Fibroblast of villous mesenchyme (primary cell): ENCODE measurements at places on chromosomes 6 and 20. TPM values are rescaled to one million over a fixed set of nuclear protein-coding genes. Genes with fewer than 3 reads are reported as not detected.

NEDD9 gene
- total RNA-seq = 27.1 and 29.8 TPM in 2 replicates

NRSN2 gene
- total RNA-seq = 53.5 and 73.1 TPM in 2 replicates

PRDM13 gene
- not detected in 2 replicates for total RNA-seq

DPPA5 gene
- not detected in 2 replicates for total RNA-seq

KCNK5 gene
- not detected in 2 replicates for total RNA-seq

TMEM170B gene
- total RNA-seq = 2.3 and 2.6 TPM in 2 replicates

SLC22A16 gene
- total RNA-seq = not detected in 2 replicates

OGFR gene
- 30.3 and 33.7 TPM in 2 replicates for total RNA-seq

STMN3 gene
- total RNA-seq = 5.6 and 10.6 TPM in 2 replicates

TSHZ2 gene
- 2.3 and 2.6 TPM in 2 replicates for total RNA-seq

RGS17 gene
- total RNA-seq = 1.3 and 2.9 TPM in 2 replicates

- peak; percentile 96 for DNase-seq
Measured at GRCh38 chr6:39882531-39882899, 51.7 kb downstream of the MOCS1 start.

GRCh38 chr6:17865798-17866725 is 121.4 kb downstream of the KIF13A start:
- DNase-seq = peak; percentile 89

GRCh38 chr6:62393608-62394007 is 107.6 kb upstream of the KHDRBS2 start:
- no peak for DNase-seq

DNA sequence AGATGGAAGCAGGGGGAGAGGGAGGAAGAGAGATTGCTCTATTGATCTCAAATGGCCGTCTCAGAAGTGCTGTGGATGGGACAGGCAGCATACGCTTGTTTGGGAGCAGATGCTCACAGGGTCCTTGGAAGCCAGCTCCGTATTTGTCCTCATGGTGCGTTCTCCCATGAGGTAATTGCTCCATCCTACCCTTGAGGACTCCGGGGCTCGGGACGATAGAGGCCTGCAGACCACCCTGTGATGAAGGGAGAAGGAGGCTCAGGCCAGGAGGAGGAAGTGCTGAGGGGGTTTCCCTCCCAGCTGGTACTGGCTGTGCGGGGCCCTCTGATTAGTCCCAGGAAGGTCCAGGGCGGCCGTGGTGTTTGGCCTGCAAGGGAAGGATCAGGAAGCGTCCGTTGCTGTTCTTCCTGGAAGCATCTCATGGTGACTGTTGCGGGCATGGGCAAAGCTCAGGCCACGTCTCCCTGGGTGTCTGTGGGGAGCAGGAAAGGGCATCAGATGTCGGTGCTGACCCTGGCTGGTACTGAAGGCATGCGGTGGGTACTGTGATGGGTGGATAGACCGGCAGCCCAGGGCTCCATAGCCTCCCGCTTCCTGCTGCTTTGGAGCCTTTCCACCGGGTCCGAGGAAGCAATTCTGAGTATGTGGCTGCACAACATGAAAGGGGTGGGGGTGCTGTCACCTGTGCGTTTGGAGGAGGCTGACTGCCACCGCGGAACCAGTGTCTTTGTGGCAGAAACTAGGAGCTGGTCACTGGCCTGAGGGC is 158.3 kb downstream of the SYCP2 start:
- DNase-seq = no peak

GRCh38 chr6:139248911-139249310 is 42.9 kb downstream of the TXLNB start:
- no peak for DNase-seq

GRCh38 chr6:35945650-35946025 is 24.7 kb upstream of the SRPK1 start:
- no peak for DNase-seq

DNA sequence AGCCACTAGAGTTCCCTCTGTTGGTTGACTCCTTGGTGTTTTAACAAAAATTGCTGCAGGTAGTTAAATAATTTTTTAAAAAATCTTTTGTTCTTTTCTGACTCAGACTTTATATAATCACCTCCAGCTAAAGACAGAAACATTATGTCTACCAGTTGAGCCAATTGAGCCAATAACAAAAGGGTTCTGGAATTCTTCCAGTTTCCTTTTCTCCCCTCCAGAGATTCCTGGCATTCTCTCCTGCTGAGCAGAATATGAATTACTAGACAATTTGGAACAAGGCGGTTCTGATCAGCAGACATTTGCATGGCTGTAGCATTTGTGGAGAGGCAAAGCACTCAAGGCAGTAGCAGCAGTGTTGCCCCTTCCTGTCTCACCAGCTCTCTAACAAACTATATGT is 144.0 kb upstream of the SLC35B3 start:
- DNase-seq = no peak

GRCh38 chr6:44471271-44471981 is 83.9 kb downstream of the CDC5L start:
- no peak for DNase-seq

GRCh38 chr20:3092611-3093379 is 8.3 kb upstream of the AVP start:
- no peak for DNase-seq

DNA sequence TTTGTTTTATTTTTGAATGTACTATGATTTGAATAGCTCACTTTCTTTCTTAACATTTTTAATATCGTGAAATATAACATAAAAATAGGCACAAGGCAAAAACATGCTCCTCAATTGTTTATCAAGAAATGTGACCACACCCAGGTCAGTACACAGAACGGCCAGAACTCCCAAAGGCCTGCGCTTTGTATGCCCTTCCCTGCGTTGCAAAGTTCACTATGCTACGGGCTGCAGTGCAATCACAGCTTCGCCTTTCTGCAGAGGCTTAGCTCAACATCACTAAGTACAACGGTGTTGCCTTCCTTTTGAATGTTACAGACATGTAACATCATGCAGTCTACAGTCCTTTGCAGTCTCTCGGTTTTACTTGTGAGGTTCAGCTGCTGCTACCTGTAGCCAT is 333.4 kb downstream of the THBS2 start:
- no peak for DNase-seq

DNA sequence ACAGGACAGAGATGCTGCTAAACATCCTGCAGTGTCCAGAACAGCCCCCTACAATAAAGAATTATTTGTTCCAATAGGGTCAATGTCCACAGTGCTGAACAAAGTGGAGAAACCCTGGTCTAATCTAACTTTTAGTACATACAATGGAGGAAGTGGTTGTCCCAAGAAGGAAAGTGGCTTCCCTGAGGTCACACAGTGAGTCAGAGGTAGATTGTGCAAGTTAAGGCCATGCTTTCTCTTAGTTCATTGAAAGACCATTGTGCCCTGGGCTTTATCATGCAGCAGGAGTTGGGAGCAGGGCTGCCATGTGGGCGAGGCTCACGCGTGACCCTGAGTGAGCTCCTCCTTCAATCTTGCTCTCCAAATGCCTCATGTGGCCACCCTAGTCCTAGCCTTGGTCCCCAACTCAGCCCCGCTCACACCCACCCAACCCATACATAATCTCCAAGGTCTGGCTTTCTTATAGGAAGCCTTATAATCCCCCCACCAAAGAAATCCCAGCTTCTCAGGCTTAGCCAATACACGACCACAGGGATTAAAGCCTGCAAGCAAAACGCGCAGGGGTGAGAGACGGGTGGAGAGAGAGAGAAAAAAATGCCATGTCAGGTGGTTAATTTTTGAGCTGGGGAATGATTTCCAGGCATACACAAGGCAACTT is 19.9 kb downstream of the SLC13A3 start:
- DNase-seq = peak; percentile 11

- DNase-seq = no peak
Measured at GRCh38 chr20:59040667-59041066, 1.9 kb downstream of the PRELID3B start.

GRCh38 chr6:117906958-117907600 is at the start of gene SLC35F1:
SLC35F1 (plus strand) TSS chr6:117907264.
- peak; percentile 22 for DNase-seq

DNA sequence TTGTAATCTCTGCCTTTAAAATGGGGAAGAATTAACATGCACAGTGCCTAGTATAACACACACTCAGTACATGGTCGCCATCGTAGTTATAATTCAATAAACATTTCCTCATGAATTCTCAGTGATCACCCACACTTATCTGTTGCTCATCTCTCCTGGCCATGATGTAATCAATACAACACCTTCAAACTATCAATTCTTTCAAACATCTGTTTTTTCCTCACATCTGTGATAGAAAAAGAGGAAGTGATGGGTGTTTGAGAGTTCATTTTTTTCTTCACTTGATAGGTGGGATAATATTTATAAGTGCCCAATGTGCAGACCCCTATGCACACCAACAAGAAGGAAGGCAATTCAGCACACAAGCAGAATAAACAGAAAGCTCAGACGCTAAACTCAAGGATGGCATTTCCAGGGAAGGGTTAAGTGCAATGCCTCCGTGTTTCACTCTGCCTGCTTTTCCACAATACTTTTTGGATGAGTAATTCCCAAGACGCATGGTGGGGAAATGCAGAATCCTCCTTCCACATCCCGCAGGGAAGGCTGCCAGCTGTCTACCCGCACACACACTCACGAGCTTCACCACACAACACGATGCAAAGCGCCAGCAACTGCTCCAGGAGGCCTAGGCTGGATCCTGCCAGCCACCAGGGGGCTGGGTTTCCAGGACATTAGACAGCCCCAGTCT is 100.3 kb downstream of the GMPR start:
- peak; percentile 100 for DNase-seq

GRCh38 chr20:23087587-23088251 is 1.6 kb upstream of the CD93 start:
- no peak for DNase-seq

GRCh38 chr6:80767808-80768207 is 661.3 kb downstream of the BCKDHB start:
- DNase-seq = peak; percentile 43

GRCh38 chr6:71473926-71474325 is 185.3 kb downstream of the OGFRL1 start:
- peak; percentile 86 for DNase-seq
